ENCODE measurements at places on chromosomes 6 and 20.

- DNase-seq, result no peak
Observed at GRCh38 chr20:61720348-61720696, 345.4 kb downstream of the TAF4 start.

DNA sequence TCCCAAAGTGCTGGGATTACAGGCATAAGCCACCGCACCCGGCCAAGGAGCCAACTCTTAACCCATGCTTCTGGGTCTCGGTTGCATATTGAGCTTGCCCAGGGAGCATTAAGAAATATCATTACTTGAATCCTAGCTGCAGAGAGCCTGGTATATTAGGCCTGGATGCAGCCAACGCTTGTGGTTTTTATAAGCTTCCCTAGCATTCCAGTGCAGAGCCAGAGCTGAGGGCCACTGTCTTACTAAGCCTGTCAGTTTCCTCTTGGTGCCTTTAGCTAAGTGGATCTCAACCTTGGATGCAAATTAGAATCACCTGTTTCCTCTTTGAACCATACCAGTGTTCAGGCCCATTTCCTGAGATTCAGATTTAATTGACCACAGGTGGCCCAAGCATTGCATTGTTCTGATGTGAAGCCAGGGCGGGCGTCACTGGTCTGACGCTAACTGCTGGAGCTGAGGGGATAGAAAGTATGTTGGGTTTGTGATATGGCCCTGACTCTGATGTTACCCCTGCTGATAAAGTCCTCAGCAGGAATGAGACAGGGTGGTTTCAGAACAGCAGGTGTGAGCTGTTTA, 76.3 kb downstream of the BTBD3 start:
- DNase-seq, result no peak

DNA sequence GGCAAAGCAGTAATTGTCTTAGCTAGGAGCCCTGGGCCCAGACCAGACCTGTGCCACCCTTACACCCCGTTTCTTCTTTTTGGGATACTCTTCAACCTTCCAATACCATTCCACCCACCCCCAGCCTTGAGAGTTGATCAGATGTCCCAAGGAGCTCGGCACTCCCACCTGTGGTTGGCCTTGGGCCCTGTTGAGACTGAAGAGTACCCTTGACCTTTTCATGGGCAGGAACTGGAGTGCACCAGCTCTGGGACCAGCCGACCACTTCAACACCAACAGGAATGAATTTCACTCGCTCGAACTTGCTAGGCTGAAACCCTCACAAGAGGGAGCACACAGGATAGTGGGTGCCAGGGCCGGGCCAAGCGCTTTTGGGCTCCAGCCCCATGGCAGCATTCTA, 273.6 kb downstream of the PHACTR1 start:
- no peak for DNase-seq

DNA sequence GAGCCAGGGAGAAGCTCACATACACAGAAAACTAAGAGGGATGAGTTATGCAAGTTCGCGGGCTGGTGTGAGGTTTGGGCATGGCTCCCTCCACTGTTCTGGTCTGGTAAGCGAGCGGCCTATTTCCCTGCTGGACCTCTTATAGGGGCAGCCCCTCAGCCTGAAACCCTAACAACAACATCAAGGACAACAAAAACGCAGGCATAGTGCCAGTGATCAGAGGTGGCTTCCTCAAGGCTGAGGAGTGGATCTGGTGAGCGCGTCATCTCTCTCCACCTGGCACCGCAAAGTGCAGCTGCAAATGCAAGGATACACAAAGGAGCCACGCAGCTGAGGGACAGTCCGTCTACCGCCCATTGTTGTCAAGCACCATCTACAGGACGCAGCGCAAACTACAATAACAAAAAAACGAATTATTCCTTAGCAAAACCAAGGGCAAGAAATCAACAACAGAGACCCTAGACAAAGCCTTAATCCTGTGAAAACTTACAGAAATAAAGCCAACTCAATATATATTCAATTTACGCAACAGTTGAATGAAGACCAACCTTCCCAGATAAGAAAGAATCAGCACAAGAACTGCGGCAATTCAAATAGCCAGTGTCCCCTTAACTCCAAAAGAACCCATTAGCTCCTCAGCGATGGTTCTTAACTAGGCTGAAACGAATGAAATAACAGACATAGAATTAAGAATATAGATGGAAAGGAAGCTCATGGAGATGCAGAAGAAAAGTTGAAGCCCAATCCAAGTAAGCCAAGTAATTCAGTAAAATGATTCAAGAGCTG, 9.2 kb upstream of the DEFB110 start:
- DNase-seq, result no peak

DNA sequence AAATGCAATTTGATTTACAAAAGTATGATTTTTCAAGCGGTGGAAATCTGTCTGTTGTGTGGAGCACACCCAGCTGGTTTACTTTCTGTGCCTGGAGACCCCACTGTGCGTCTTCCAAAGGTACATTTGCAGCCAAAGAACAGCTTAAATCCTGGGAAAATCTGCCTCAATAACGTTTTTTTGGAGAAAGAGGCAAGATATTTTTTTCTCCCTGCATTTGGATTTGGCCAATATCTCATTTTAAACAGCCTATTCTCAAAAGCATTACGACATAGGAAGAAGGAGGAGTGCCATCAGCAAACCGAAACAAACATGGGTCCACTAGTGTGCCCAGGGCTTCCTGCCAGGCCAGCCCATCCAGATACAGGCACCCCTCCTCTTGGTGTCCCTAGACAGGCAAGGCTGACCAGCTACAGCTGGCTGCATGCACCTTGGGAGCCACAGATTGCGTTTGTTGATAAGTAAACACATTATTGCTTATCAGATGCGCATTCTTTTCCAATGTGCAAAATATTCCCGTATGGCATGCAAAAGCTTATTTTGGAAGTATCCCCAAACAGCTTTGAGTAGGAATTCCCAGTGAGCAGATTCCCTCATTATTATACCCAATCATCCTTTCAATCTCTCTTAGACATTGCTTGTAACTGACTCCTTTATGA, 184.5 kb upstream of the MARCKS start:
- no peak for DNase-seq

GRCh38 chr6:4804095-4804494, 27.9 kb downstream of the CDYL start:
- DNase-seq, result no peak

- no peak for DNase-seq
Observed at GRCh38 chr6:133551436-133551835, 310.3 kb downstream of the EYA4 start.

- DNase-seq, result peak; percentile 52
Observed at GRCh38 chr6:138593124-138593877, 94.0 kb upstream of the NHSL1 start.

DNA sequence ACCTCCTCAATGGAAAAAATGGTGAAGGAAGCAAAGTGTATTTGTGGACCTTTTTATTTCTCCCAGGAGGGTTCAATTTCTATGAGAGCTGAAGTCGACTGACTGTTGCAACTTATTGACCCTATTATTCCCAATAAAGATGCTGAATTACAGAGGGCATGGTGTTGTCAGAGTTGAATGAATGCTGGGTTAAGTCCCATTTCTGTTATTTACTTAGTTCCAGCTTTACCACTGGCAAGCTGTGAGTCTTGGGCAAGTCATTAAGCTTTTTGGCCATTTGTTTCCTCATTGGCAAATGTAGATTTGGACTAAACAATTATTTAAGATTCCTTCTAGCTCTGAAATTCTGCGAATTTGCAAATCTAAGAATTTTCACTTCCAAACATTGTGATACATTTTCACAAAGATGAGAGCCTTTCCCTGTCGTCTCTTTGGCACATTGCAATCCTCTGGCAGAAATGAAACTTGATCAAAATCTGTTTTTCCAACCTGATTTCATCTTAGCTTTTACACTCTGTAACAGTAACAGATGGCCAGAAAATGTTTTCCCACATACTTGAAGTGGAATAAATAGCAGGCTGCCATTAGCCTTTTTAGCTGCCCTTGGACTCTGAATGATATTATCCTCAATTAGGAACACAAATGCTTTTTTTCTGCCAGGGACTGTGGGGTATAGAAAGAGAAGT, 21.3 kb downstream of the BLTP3A start:
- DNase-seq, result no peak

DNA sequence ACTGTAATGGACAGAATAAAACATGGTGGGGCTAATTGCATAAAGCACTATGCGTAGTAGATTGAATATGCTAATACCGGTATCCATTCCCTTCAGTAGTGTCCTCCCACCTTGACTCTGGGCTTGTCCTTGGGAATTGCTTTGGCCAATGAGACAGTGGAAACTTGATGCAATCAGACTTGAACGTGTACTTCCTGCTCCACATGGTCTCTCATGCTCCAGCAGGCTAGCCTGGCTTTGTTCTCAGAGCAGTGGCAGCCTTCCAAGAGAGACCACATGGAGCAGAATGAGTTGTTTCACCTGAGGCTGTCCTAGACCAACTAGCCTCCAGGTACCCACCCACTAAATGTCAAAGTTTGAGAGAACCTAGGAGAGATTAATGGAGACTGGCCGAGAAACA, 37.0 kb upstream of the BTBD3 start:
- no peak for DNase-seq

DNA sequence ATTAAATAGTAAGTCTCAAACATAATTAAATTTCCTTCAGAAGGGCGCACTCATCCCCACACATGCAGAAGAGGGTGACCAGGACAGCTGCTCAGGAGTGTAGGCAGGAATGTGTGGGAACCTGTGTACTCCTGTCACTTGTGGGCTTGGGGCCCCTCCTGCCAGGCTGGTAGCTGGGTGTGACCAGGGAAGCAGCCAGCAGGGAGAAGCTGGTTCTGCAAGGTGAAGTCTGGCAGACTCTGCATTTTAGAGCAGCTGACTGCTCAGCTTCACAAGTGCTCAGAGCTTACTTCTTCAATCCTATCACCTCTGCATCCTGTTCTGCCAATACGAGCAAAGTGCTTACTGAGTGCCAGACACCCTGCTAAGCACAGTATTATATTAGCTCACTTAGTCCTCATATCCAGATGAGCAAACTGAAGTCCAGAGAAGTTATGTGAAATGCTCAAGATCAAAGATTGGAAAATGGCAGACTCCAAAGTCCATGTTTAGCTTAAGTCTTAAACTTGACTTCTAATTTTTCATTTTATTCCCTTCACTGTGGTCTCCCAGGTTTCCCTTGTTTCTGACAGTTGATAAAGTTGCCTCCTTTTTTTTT, 27.9 kb downstream of the ELMO2 start:
- no peak for DNase-seq

DNA sequence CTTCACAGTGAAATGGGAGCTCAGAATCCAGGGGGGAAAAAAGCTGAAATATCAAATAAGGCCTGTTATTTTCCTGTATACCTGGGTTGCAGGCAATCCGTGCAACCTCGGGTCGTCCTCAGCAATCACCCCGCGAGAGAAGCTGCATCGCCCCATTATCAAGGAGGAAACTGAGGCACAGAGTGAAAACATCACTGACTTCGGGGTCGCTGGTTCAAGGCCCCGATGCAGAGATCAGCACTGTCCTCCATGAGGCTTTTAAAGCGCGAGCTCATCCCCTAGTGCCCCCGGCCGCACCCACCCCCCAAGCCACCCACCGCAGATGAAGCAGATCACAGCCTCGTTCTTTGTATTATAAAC, 203.9 kb downstream of the PREX1 start:
- DNase-seq, result no peak

- no peak for DNase-seq
Observed at GRCh38 chr20:58344741-58345140, 35.2 kb downstream of the RAB22A start.

All from activated T-cell treated with anti-CD3 and anti-CD28 coated beads, Interleukin-2, amount 50 U/mL, for 48 hours (primary cell).